ENCODE measurements at places on chromosomes 16 and 17. TPM values are rescaled to one million over a fixed set of nuclear protein-coding genes. Genes with fewer than 3 reads are reported as not detected.

- no peak for DNase-seq
These were observed 6.0 kb downstream of the ZNF213 start for GRCh38 chr16:3140603-3141427.

The PRSS36 gene
- under 0.01 TPM for total RNA-seq

DNA sequence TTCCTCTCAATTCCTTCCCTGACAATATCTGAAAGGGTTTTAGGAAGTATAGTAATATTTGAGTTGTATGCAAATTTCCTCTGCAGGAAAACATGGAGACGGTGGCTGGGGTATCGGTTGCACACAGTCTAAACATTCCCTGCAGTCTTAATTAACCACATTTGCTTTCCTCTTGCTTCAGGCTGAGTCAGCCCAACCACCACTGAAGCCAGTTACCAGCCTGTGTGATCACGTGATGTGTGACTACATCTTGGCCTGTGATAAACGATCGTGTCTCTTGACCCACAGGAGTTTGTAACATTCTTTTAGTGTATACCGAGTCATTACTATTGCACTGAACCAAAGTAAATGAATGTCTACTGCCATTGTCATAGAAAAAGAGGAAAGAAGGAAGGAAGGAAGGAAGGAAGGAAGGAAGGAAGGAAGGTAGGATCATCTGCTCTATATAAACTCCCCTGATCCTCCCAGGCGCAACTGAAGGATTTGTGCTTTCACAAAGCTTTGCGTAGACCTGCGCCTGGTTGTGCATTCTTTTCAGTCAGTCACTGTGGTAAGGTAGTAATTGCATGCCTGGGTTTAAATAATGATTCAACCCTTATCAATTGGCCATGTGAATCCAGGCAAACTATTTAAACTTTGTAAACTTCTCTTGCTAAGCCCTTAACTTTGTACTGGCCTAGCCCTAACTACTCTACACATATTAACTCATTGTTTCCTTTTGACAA is 280.6 kb upstream of the SALL1 start:
- DNase-seq, result peak; percentile 91

DNA sequence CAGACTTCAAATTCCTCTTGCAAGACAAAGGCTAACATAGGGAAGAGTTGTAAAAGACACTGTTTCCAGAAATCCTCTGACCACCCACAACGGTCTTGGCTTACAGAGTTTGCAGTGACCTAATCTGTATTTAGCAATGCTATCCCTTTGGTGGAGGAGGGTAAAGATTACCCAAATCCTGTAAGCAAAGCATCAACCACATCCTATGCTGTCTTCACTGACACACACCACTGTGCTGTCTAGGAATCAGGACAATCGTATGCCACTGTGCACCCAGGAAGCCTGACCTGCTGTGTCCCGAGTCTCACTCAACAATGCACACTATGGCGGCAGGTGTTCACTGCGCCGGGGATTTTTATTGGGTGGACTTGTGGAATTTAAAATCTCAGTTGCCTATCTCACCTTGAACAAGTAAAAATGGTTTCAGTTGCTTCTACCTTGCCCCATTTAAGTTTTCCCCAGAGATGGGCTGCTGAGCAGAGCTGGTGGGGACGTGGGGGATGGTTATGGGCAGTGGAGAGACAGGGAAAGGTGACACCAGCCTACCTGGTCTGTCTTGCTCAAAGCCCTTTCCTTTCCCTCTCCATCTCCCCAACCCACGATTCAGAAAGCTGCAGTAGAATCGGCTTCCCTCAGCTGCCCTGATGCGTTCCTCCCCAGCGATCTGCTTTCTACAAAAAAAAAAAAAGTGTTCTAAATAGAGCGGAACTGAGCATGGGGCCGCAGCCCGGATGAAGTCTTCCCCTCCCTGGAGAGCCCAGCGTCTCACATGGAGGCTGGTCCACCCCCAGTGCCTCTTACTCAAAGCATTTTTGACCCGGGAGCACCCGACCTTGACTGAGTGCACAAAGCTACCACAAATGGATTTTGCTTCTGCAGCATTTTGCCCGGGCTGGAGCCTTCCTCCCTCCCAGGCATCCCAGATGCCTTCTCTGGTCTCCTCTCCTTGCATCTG is 271.5 kb downstream of the SOX9 start:
- DNase-seq, result peak; percentile 92

- no peak for DNase-seq
These were observed 39.6 kb upstream of the PSMD7 start for GRCh38 chr16:74257061-74257460.

Measured in fibroblast of villous mesenchyme (primary cell).